ENCODE measurements at places on chromosomes 1 and 21.

- DNase-seq, result no peak
These were observed 56.0 kb upstream of the POU3F1 start for GRCh38 chr1:38102636-38103035.

DNA sequence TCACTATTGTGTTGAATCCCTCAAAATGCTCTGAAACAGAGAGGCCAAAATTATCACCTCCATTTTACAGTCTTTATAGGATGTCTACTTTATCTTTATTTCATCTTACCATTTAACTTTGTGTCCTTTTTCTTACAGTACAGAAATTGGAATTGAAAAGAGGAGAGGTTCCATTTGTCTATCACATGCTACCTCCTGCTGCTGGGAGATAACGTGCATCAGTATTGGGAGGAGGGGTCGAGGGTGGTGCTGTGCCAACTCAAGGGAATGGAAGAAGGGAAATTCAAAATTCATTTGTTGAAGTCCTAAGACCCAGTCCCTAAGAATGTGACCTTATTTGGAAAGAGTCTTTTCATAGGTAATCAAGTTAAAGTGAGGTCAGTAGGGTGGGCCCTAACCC is 85.3 kb downstream of the HHIPL2 start:
- DNase-seq, result no peak

- DNase-seq, result no peak
These were observed 1.9 kb downstream of the LY9 start for GRCh38 chr1:160797861-160798273.

- DNase-seq, result no peak
These were observed 510.3 kb downstream of the NPHP4 start for GRCh38 chr1:5481889-5482288.
